NCI-H1417 (cell line): ENCODE measurements at places on chromosomes 6 and 20.

DNA sequence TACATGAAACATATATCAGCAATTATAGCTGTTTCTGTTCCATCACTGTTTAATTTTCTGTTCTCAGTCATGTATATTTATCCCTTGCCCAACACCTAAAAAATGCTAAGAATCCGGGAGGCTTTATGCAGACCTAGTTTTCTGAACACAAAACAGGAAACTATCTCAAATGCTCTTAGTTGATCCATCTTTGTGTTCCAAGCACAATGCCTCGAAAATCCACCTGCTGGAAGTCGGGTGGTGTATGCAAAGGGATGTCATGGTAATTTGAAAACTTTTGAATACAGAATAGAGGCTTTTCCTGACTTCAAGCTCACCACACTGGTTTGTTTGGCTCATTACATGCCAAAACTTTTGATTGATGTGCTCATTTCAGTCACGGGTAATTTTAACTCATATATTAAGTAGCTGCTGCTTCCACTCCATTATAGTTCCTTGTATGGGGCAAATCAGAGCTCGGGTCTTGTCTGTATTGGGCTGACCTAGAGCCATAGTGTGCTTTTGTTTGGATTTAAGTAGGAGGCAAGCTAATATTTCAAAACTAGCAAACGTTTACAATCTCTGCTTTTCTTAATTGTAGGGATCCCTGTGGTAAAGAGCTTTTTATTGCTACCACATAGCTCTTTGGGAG is 646.5 kb upstream of the EPHA7 start:
- DNase-seq, result peak; percentile 22

GRCh38 chr6:25756382-25757363 is 2.1 kb downstream of the SLC17A4 start:
- no peak for DNase-seq

DNA sequence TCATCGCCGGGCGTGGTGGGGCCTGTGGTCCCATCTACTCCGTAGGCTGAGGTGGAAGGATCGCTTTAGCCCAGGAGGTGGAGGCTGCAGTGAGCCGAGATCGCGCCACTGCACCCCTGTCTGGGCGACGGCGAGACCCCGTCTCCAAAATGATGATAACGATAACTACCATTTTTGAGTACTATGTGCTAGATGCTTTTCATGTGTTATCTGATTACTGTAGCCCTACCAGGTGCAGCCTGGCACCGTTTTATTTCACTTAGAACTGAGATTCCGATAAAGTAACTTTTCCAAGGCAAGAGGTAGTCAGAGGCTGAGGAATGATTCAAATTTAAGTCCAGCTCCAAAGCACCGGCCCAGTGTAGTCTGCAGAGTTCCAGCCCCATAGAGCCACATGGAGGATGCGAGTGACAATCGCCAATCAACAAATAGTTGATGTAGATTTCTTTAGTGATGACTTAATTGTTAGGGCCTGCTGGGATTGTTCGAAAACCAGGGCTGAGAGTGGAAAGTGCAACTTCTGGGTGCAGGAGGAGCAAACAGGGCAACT is 727 bp downstream of the ERMARD start:
- DNase-seq, result peak; percentile 70

DNA sequence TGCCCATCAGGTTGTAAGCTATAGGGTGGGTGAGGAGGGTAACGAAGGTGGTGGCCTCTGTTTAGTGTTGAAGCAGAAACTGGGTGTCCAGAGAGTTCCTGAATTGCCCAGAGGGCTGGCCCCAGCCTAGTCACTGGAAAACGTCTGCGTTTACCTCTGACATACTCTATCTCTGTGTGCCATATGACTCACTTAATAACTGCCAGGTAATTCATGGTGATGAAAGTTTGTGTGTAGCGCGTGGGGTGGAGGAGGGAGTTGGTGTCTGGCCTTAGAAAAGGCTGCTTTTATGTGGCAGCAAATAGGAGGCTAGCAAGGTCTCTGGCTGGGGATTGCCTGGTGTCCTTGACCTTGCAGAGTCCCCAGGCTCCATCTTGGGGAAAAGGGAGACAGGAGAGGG is 47.3 kb downstream of the SLC35D3 start:
- no peak for DNase-seq

DNA sequence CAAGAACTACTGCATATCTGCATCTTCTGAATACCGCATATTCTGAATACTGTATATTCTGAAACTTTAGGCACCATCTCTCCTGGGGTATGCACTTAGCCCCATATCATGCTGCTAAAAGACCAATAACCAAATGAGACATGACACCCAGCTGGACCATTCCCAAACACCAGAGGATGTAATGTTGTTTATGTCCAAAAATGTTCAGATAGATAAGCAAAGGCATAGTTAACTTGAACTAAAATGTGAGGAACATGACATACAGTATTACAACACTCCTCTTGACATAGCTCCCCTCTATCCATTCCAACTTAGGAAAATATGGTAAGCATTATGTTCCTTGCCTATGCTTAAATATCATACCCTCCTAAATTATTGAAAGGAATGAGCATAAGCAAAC is 127.3 kb downstream of the TENT5A start:
- no peak for DNase-seq

DNA sequence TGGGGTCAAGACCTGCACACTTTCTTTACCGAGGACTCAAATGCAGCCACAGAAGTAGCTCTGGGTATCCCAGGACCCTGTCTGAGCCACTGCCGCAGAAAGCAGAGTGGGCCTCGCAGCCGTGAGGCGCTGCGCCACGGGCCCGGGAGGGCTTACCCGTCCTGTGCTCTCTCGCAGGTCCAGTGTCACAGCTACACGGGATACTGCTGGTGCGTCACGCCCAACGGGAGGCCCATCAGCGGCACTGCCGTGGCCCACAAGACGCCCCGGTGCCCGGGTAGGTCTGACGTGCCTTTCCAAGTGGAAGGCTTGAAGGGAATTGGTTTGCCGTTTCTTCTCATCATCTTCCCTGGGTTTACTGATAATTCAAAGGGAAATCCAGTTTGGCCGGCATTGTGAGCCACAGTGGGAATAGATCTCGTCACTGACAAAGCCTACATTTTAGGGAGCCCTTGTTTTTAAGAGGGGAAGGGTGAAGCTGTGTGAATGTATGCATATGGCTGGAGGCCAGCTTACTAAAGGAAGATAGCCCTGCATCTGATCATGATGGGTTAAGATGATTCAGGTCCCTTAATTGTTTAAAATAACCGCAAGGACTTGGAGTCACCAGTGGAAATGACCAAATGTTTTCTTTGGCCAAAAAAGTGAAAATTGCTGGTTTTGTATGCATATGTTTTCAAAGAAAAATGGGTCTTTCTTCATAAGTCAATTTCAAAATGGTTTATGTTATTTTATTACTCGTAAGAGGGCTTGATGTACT is 86.6 kb downstream of the SMOC2 start:
- DNase-seq, result no peak

DNA sequence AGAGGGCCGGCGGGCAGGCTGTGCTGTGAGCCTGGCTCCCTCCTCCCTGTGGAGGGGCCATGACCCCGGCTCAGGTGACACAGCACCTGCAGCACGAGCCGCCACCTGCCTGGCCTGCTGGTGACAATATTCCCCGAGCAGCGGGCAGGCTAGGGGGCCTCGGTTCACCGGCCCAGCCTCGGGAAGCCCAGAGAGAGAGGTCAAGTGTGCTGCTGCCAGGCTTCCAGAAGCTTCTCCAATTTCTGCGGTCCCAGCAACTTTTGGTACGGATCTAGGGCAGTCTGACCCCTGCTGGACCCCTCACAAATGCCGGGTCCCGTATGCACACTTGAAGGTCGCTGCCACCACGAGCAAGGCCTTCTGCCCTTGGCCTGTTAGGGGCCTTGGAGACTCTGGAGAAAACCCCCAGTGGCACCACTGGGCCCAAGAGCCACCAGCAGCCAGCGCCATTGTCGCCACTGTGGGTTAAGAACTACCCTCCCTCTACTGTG is 38.6 kb upstream of the NOL4L start:
- DNase-seq, result peak; percentile 84

- no peak for DNase-seq
Observed at GRCh38 chr6:24990944-24991809, 55.4 kb upstream of the RIPOR2 start.

DNA sequence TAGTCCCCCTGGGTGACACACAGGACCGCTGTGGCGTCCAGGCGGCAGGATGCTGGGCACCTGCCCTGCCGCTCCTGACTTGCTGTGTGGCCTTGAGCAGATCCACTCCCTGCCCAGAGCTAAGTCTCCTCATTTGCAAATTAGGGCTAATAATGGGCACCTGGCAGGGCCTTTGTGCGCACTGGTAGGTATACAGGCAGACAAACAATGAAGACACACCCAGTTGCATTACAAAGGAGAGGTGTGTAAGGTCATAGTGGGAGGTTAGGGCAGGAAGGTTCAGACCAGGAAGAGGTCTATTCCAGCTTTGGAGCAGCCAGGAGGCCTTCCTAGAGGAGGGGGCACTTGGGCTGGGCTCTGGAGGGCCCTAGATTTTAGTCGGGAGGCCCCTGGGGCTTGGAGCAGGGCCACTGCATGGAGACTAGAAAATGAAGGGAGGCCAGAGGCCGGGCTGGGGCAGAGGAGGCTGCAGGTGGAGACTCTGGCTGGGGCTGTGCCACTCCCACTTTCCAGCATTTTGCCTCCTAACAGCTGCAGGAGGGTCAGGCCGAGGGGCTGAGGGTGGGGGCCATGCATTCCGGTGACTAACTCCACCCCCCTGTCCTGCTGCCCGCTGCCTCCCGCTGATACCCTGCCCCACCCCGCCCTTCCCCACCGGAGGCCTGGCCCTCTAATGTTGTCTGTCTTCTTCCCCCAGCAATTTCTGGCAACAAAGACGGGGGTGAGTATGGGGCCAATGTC is 28.5 kb downstream of the MYH7B start:
- DNase-seq, result peak; percentile 66

DNA sequence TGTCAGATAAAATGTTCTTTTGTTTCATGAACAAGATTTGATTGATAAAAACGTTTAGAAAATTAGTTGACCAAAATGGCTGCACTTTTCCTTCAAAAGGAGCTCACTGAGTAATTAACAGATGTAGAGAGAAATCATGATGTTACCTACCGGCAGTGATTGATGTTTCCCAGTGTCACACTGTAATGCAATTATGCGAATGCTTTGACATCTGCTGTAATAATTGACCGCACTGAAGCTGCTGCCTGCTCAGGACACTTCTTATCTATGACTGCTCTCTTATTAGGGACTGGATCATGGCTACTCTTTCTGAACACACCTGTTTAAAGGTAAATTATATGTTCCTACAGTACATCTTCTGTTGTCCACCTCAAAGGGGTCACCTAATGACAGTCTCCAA is 94.6 kb downstream of the GPR63 start:
- DNase-seq, result no peak

DNA sequence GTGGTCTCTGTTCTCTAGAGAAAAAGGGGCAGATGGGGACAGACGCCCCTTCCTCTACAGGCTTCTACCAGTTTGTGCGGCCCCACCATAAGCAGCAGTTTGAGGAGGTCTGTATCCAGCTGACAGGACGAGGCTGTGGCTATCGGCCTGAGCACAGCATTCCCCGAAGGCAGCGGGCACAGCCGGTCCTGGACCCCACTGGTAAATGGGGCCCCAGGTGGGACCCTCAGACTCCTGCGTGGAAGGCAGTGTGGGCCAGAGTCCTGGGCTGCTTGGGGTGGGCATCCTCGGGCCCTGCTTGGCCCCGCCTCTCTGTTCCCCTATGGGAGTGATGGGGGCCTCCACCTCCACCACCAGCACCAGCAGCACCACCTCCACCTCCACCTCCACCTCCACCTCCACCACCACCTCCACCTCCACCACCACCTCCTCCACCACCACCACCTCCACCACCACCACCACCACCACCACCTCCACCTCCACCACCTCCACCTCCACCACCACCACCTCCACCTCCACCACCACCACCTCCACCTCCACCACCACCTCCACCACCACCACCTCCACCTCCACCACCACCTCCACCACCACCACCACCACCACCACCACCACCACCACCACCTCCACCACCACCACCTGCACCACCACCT is 3.2 kb upstream of the TNFRSF6B start:
- DNase-seq, result no peak

GRCh38 chr6:36133912-36134311 is 3.6 kb downstream of the MAPK13 start:
- no peak for DNase-seq
